ENCODE measurements at places on chromosomes 13 and 19.

- DNase-seq, result no peak
Measured at GRCh38 chr13:98804336-98804855, 51.9 kb upstream of the SLC15A1 start.

DNA sequence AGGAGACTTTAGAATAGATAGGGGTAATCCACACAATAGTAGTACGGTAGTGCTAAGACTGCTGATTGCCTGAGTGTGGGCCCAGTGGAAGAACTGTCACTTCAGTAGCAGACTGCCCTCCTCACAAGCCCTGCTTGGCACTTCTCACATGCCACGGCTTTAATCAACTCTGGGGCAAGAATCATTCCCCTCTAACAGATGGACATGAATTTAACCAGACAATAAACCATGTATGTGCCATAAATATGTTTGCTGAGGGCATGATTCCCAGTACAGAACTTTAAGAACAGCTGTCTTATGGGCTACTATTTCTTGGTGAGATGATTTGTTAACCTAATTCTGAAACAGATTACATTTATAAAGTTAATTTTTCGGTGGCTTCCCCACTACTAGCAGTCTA, 22.0 kb downstream of the DPY19L3 start:
- no peak for DNase-seq

DNA sequence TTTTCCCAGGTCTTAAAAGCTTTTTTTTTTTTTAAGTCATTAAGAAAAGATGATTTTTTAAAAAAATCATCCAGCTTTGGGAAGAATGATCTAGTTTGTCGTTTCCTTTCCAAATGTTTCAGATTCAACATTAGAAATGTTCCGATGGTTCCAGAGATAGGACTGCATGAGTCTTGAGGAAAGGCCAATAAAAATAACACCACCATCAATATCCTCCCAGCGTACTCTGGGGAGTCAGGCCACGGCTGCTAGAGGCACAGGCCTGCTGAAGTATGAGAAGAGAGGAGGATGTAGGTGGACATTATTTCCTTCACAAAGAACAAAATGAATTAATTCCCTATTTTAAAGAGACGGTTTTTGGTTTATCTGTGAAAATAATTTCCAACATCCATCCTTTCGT, 60.0 kb upstream of the SHISA2 start:
- no peak for DNase-seq

GRCh38 chr19:3443840-3444694, 36.3 kb downstream of the SMIM24 start:
- DNase-seq, result no peak

DNA sequence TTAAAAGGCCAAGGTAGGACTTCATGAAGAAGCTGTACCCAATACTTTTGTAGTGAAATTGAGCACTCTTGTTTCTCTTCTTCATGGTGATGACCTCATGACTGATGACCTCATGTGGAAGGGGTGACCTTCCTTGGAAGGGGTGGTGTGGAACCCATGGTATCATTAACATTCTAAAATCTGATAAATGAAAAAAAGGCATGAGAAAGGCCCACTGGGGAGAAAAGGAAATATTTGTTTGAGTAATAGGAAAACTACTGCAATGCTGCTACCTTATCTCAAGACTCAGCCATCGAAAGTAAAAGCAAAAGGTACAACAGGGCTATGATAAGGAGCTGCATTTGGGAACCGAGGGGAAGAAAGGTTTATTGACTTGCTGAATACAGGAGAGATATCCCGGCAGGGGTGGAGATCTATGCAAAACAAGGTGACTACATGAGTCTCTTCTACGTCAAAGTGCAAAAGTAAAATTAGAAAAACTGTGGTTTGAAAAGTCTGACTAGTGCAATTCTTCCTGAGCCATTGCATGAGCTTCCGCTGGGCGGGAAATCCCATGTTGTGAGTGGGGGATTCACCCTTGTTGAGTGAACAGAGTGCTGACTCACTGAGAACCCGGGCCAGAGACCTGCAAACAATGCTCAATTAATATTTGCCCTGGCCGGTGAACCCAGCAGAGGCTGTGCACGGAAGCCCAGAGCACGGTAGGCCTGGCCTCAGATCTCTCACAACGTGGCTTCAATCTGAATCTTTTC, 138.9 kb upstream of the RFC3 start:
- peak; percentile 35 for DNase-seq

DNA sequence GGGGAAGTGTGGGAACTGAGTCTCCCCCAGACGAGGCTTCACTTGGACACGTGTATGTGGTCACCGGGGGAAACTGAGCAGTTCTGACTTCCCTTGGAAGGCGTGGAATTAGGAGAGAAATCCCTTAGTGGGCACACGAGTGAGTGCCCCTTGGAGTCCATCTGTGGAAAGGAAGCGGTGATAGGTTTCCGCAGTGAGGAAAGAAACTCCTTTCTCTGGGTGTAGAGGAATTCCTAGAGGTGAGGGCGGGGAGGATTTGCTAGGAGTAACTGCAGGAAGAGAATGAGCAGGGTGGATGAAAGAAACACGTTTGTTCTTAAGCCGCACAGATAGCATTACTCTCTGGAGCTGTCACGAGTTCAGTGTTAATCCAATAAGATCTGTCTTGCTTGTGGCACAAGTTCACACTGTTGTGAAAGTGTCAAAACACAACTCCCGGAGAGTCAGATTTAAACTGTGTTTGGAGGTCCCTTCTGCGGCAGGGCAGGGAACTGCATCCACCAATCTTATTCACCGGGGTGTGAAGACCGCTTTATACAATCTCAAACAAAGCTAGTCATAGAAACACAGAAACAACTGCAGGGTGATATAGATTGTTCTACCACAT, 1.2 kb downstream of the KL start:
- DNase-seq, result no peak

DNA sequence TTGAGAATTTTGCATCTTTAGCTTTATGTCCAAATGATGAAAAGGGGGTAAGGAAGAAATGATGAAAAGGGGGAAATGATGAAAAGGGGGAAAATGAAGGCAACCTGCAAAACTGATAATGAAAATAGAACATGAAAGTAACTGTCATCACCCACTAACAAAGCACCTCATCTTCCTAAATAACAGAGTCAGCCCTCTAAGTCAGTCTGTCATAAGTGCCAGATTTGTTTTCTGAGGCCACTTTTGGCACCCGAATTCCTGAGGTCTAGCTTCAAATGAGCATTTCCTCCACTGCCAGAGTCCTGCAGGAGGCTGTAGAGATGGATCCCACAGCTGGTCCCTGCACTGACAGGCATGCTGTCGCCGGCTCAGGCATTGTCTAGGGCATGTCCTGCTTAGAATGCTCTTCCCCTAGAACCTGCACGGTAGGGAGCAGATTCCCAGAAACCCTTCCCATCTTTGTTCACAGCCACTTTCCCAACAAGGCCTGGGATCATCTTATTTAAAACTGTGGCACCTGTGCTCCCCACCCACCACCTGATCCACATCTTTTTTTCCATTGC, 25.3 kb downstream of the RAP2A start:
- no peak for DNase-seq

DNA sequence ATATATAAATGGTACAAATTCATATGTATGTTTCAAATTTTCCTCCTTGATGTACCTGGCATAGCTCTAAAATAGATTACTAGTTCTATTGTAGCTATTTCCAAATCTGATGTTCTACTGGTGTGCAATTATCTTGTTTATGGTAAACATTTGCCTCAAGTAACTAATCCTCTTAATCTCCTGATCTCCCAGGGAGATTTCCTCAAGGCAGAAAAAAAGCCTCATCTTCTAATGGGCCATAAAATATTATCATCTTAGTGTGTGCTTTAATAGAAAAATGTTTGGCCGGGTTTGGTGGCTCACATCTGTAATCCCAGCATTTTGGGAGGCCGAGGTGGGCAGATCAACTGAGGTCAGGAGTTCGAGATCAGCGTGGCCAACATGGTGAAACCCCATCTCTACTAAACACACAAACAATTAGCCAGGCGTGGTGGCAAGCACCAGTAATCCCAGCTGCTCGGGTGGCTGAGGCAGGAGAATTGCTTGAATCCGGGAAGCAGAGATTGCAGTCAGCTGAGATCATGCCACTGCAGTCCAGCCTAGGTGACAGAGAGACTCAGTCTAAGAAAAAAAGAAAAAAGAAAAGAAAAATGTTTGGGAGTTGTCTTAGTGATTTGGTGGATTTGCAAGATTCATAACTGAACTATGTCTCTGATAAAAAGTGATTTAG, 498.9 kb upstream of the SLITRK5 start:
- DNase-seq, result no peak

- no peak for DNase-seq
Measured at GRCh38 chr19:15062036-15062435, 12.8 kb downstream of the CASP14 start.

DNA sequence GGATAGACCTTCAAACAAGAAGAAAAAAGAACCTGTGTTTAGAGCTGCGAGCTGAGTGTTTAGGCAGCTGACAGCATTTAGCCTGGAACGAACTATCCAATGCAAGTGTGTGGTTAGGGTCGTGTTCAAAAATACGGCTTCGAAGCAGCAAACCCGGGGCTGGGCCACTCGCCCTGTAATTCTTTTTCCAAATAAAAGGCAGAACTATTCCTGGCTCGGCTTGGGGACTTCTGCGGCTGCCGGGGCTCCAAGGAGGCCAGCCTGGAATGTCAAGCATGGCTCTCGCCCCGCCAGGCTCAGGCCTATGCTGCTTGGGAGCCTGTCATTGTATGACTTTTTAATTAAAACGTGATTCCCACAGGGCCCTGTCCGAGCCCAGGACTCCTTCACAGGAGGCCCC, 51.7 kb upstream of the KLF2 start:
- DNase-seq, result no peak

DNA sequence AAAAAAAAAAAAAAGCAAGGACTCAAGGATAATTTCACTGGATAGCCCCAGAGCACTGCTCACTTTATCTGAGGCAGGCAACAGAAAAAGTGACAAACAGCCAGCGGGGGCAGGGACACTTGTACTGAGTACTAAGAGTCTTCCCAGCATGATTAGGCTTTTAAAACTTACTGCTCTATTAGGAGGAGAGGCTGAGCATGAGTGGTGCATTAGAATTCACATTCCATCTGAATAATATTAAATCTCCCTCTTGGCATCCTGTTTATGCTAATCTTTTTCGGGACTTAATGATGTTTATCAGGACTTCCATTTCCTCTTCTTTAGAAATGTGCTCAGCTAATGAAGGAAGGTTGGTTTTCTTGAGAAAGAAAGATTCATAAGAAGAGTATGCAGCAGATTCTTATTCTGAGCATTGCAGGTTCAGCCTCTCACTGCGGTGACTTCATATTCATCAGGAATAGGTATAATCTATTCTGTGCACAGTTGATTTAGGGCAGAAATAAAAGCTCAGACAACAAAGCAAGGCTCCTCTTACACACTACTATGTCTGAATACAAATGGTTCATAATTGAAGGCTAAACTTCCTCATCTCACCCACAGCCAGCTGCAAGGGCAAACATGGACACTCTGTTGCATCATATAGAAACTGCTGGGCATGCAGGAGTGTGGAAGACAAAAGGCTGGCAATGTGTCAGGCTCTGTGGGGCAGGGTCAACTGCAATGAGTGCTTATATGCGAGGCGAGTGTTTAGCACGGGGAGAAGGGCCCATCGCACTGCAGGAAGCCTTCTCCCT, 107.0 kb downstream of the KL start:
- no peak for DNase-seq

DNA sequence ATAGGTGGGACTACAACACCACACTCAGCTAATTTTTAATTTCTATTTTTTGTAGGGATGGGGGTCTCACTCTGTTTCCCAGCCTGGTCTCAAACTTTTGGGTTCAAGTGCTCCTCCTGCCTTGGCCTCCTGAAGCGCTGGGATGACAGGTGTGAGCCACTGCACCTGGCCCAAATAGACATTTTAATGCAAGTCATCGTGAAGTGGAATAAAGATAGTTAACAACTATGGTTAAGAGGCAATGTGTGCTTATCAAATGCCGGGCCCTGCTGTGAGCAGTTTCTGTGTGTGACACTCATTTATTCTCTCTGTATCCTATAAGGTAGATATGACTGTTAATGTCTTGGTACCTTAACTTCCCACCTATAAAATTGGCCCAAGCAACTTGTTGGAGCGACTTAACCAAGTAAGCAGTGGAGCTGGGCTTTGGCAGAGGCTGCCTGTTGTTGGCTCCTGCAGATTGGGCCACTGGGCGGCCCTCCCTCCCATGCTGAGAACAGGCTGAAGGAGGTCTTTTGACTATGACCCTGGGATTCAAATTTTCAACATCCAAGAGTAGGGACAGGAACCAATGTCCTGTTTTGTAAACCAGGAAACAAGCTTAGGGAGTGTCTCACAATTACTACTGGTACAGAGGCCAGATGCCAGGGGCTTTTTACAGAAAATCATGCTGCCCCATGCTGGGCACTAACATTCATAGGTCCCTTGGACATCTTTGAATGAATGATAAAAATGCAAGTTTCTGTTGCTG, 450.7 kb downstream of the TSHZ3 start:
- no peak for DNase-seq

GRCh38 chr19:18044825-18045304, 36.9 kb downstream of the ARRDC2 start:
- peak; percentile 38 for DNase-seq

DNA sequence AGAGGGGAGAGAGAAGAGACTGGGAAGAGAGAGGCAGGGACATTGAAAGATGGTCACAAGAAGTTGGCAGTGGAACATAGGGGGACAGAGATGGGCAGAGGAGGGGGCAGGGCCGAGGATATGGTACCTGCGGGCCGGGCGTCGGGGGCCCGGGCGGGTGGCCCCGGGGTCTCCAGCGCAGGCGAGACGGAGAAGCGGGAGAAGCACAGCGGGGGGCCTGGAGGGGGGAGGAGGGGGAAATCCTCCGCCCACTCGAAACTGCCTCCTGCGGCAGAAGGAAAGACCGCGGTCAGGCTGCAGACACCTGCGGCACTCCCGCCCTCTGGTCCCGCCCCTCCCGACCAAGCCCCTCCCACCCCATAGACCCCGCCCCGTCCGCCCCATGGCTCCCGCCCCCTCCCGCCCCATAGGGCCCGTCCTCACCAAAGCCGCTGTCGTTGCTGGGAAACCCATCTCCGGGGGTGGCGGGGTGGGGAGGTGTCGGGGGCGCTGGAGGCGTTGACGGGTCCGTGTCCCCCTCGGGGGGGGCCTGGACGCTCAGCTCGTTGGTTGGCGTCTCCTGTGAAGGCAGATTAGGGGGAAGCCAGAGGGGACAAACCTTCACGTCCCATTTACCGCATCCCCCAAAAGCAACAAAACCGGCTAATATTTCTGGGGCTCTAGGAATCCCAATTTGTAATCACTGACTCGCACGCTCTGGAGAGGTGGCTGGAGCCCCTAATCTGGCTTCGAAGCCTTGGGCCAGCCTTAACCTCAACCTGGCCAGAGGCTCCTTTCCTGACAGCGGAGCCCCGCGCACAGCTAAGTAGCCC, 20.4 kb downstream of the LMTK3 start:
- no peak for DNase-seq

- no peak for DNase-seq
Measured at GRCh38 chr13:31088826-31089420, 72.8 kb downstream of the HSPH1 start.

DNA sequence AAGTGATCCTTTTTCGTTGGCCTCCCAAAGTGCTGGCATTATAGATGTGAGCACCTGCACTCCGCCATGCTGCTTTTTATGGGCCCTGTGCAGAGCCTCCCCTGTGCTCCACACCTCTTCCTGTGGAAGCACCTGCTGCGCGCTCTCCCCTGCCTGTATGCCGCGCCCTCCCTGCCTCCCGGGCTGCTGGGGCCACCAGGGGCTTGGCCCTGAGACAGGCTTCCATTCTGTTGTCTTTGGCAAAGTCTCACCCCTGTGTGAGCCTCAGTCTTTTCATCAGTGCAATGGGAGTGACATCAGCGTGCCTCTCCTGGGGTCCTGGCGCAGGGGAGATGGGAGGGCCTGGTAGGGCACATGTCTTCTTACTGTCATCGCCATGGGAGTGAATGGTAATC, 1.3 kb downstream of the FAM174C start:
- no peak for DNase-seq

Data from AG09309 (cell line).